Stimulated activated CD8-positive, alpha-beta memory T cell treated with anti-CD3 and anti-CD28 coated beads, Interleukin-15, amount 100 ng/mL, for 1 hour (primary cell): ENCODE measurements at places on chromosomes 5 and 9.

DNA sequence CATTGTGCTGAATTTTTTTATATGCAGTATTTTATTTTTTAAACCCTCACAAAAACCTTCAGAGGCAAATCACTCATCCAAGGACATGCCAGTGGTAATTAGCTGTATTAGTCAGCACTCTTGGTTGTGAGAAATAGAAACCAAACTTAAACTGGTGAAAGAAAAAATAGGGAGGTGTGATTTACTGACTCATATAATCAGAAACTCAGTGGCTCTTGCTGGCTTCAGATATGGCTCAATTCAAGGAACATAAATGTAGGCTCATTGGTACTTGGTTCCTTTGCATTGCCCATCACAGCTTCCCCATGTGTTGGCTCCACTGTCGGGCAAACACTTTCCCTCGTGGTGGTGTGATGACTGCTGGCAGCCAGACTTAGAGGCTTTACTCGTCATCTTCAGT lies 497.2 kb downstream of the MAT2B start:
- DNase-seq: no peak

DNA sequence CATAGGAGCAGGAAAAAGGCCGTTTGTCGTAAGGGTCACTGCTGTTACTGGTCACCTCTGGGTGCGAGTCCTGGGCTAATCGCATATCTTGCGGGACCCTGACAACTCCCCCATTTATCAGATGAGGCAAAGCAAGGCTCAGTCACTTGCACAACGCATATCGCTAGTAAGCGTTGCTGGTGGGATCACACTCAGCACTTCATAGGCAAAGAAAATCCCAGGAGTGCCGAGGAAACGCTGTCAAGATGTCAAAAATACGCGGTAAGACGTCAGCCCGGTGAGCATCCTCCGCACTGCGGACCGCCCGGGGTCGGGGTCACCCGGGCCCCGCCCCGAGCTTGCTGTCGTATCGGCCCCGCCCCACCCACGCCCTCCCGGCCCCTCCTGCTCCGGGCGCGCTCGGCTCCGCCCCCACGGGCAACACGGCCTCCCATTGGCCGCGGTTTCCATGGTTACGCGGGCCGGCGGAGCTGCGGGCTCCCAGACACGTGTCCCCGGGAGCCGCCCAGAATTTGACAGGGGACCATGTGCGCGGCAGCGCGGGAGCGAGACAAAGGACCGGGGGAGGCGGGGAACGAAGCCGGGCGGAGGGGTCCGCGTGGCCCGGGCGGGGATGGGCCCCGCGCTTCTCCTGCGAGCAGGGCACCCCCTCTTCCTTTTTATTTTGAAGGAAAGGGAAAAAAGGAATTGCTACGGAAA lies 80.2 kb upstream of the IER5L start:
- DNase-seq: peak; percentile 55

DNA sequence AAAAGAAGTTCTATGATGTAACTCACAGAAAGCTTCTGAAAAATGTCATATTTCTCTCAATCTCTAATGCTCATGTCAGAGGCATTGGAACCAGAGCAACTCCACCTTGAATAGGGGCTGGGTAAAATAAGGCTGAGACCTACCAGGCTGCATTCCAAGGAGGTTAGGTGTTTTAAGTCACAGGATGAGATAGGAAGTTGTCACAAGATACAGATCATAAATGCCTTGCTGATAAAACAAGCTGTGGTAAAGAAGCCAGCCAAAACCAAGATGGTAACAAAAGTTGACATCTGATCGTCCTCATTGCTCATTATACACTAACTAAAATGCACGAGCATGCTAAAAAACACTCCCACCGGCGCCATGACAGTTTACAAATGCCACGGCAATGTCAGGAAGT lies 411.1 kb upstream of the GRIA1 start:
- DNase-seq: no peak

DNA sequence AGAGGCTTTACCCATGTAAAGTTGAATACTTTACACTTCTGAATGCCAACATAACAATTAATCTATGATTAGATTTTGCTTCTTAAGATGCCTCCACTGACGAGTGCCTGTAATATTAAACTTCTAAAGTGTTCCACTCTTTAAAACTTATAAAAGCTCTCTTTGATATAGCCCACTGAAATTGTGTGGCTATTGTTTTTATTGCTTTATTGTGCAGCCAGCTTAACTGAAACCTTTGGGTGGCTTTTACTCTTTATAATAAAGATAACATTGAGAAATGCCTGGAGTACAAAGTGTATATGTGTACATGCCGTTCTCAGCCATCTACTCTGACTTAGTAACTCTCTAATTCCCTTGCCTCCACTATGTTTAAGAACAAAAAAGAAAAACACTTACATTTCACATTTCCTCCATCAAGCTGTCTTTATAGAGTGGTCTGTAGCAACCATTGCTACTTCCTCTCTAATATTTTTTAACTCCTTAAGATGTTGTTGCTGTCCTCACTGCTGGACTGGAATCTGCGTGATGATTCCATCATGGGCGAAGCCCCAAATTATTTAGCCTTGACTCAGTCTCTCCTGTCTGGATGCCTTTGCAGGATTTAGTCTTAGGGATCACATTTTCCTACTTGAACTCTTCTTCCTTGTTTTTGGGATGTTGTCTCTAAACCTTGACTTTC lies 9.1 kb downstream of the PIK3R1 start:
- DNase-seq: no peak

GRCh38 chr5:145445027-145445426 lies 390.1 kb downstream of the PRELID2 start:
- no peak for DNase-seq

GRCh38 chr9:70924895-70925547 lies 196.4 kb downstream of the TRPM3 start:
- no peak for DNase-seq

- DNase-seq: no peak
Observed at GRCh38 chr9:18722882-18723281, 248.9 kb downstream of the ADAMTSL1 start.

- DNase-seq: no peak
Observed at GRCh38 chr9:2231829-2232228, 216.7 kb downstream of the SMARCA2 start.

DNA sequence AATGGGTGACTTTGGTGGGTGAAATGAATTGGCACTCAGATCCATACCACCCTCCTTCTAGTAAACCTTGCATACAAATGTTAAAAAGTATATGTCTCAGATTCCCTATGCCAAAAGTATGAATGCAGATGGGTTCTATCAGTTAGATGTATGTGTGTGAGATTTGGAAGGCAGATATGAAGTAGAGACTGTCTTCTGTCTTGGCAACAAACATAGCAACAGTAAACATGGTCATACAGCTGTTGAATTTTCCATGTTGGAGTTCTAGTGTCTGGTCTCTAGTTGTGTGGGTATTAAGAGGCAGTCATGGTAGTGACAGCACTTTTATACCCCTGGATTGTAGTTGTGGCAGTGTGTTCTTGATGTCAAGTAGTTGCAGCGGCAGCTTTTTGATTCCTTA lies 125.6 kb upstream of the PITX1 start:
- no peak for DNase-seq

DNA sequence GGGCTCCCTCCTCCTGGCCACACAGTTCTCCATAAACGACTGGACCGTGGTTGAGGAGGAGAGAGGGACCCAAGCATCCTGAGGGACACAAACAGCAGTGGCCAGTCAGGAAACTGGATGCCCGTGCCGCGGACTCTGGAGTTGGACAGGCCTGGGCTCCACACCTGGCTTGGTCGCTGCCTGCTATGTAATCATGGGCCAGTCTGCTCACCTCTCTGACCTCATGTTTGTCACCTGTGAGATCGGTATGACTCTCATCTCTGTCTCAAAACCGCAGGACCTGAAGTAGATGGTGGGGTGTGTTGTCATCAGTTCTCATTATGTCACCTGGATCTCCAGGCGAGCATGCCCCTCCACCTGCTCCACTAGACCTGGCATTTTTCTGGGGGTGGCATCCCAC lies 14.5 kb downstream of the CXXC5 start:
- no peak for DNase-seq

GRCh38 chr5:418162-419121 lies 24.5 kb upstream of the EXOC3 start:
- no peak for DNase-seq

DNA sequence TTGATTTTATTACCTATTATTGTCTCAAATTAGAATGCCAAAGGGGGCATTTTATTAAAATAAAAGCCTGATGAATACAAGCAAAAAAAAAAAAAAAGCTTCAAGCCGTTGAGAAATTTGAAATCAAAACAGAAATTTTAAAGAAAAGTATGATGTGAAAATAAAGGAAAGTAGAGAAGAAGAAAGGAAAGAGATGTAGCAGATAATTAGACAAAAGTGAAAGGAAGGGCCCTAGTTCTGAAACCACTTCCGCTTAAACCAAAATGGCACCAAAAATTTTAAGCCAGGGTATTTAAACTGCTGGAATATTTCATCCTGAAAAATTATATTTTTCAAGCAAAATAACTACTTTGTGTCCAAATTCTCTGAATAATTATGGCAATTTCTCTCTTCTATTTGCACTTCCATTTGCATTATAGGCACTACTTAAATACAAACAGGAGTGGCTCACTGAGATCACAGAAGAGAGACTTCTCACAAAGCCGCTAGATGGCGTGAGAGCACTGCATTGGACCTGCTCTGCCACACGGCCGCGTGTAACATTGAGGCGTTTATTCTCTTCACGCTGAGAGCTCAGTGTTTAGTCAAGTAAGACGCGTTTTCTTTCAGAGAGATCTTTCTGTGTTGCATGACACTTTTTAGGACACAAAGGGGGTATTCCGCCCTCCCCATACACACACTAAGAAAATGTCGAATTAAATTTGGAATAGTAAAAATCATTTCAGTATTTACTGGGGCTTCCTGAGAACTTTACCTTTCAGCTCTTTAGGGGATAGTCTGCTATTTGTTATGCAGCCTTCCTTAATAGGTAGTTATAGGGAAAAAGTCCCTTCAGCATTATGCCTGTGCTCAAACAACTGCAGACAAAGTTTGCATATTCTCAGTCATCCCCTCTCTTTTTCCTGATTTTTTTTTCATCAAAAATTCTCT lies 368.4 kb upstream of the CCNH start:
- DNase-seq: peak; percentile 57
